NCI-H2171 treated with DMSO at 0.1 percent for 48 hours (cell line): ENCODE measurements at places on chromosomes 7 and 10.

DNA sequence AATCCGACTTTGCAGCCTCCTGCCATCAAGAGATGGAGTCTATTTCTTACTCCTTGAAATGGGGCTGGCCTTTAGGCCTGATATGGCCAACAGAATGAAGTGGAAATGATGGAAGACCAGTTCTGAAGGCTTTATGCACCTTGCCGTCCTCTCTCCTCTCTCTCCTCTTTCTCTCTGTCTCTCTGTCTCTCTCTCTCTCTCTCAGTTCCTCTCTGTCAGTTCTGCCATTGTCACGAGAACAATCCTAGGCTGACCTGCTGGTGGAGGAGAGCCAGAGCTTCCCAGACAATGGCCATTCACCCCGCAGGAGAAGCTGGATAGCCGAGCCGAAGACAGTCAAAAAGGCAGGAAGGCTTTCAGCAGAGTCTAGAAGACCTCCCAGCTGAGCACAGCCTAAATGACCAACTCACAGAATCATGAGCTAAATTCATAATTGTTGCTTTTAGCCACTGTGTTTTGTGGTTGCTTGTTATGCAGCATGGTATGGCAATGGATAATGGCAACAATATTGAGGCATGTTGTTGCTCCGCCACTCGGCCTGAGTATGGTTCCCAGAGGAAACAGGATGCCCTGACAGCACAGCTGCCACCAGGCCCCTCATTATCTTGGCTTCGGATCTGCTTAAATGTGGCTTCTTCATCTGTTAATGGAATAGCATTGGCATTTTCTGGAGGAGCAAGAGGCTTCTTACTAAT is 35.5 kb downstream of the FRMPD2 start:
- DNase-seq: peak; percentile 38

DNA sequence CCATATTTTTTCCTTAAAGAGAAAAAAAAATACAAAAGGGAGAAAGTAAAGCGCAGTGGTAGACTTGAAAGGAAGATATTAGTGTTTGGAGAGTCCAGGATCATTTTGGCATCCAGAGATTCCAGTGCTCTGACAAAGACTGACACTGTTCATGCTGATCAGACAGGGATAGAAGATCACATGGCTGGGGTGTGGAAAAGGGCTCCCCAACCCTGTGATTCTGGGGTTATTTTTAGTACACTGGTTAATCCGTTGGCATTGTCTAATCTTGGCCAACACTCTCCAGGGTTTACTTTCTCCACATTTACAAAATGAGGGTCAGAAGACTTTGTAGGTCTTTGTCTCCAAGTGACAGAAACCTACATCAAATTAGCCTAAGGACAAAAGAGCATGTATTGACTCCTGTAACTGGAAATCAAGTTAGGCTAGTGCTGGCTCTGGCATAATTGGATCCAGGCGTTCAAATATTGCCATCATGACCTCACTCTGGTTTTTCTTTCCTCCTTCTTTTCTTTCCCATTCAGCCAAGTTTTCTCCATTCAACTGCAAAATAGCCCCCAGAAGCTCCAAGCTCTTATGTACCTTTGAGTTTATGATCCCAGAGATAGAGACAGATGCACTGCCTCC is 181.6 kb downstream of the PHTF2 start:
- no peak for DNase-seq

DNA sequence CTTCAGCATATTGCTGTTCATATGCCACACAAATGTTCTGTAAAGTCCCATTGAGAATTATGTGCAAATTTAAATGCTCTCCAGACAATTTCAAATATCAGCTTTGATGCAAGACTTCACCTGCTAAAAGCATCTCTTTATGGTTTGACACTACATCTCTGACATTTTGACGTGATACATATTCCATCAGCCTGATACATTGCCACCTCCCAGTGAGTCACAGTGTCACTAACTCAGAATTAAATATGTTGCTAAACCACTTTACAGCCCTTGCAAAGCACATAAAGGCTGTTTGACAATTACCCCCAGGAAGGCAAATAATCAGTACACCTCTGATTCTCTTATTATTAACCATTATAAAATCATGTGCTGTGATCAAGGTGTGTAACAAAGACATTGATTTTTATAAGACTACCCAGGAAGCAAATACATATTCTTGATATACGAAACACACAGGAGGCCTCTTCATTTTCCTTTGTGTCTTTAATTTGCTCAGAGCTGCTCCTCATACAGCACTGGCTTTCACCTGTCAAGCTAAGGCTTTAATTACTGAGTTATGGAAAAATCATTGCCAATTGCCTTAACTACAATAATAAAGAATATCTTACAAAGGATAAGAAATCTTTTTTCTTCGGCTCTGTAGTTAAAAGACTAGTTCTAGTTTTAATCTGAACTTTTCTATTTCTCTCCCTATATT is 547.5 kb upstream of the C7orf33 start:
- peak; percentile 28 for DNase-seq

DNA sequence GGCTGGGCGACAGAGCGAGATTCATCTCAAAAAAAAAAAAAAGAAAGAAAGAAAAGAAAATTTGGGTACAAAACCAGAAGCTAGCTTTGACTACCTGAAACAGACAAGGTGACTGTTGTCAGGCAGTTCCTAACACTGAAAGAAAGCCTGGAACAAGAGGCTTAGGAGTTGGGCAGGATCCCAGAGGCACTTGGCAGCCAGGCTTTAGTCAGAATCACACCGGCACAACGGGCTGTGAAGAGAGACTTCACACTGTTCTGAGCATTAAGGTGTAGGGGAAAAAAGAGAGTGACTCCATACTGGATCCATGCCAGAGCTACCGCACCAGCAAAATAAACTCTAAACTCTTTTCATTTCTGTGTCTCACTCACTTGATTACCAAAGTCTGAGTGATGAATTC is 130.8 kb downstream of the ZNF467 start:
- DNase-seq: peak; percentile 20

DNA sequence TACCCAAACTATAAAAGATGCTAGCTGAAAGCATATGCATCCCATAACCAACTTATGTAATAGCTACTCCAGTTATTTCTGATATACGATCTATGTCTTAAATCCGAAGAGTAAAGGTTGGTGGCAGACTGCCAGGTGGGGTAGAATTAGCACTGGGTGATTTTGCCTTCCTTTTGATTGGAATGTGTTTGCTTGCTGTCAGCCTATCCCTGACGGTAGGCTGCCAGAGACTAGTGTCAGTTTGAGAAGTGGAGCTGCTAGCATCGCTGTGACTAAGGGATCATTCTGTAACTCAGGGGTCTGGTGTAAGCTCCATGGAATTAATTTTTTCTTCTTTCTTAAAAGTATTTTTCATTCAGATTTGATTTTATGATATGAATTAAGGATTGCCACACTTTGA is 9.5 kb upstream of the SEM1 start:
- DNase-seq: peak; percentile 86

GRCh38 chr7:152619027-152619739 is 56.8 kb downstream of the XRCC2 start:
- no peak for DNase-seq

DNA sequence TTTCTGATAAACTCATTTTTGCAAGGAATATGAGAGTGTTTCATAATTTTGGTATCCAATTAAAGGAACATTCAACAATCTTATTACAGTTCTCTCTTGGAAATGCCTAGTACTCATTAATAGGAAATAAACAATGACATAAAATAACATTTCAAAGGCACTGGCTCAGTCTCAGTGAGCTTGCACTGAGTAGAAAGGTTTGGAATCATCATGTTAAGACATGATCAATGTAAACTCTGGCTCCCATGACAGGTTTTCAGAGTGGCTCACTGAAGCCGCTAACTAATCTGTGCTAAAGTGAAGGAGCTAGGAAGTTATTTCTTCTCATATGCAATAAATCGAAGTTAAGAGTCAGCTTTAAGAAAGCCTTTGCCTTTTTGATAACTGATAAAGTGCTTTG is 203.3 kb upstream of the HGF start:
- DNase-seq: no peak

GRCh38 chr10:51057925-51058324 is 16.4 kb upstream of the PRKG1 start:
- no peak for DNase-seq

GRCh38 chr10:118809357-118810220 is 54.8 kb upstream of the CACUL1 start:
- no peak for DNase-seq

- DNase-seq: peak; percentile 4
Observed at GRCh38 chr7:25662841-25663800, 434.8 kb upstream of the NPVF start.

- DNase-seq: no peak
Observed at GRCh38 chr10:59376846-59377245, 14.5 kb upstream of the FAM13C start.

DNA sequence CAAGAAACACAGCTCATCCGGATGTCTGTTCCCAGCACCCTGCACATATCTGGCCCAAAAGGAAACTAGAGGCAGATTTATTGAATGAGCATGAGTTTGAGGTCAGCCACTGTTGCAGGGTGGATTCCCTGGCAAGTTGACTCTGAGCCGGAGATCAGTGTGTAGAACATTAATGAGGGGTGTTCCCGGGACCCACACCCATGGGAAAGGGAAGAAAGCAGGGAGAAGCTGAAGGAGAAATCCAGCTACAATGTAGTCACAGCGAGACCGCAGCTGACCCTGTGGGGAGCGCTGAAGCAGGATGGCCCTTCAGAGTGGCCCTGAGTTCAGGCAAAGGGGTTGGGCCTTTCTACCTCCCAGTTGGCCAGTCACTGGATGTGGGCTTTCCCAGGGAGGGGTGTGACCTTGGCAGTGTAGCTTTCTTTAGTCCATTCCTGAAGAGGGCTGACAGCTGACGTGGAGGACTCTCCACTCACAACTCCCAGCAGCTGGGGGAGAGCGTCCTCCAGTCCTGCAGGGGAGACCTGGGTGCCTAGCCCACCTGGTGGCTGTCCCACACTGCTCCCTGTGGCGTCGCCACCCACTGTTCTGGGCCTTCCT is 324.2 kb upstream of the ZMIZ1 start:
- DNase-seq: no peak

DNA sequence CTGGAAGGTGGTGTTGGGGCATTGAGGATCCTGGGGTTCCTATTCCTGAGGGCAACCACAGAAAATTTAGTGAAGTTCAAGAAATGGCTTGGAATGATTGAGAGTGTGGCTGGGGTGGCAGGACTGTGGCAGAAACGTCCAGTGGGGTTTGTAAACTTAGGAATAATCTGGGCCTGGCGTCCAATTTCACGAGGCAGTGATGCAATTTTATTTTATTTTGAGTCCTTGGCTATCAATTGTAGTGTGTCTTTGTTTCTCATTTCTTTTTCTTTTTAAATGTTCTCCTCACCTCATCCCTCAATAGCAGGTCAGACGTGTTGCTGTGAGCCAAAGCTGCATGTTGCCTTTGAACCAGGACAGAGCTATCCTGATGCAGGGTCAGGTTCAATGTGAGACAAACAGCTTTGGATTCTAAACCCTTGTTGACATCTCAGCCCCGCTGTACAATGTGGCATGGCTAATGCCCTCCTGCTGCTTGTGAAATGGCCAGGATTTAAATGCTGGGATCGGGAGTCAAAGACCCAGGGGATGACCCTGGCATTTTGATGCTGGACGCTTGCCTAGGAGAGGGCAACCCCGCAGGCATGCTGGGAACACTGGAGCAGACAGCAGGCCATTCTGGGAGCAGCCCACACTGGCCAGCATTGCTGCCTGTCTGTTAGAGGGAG is 64.8 kb downstream of the RBM20 start:
- no peak for DNase-seq

DNA sequence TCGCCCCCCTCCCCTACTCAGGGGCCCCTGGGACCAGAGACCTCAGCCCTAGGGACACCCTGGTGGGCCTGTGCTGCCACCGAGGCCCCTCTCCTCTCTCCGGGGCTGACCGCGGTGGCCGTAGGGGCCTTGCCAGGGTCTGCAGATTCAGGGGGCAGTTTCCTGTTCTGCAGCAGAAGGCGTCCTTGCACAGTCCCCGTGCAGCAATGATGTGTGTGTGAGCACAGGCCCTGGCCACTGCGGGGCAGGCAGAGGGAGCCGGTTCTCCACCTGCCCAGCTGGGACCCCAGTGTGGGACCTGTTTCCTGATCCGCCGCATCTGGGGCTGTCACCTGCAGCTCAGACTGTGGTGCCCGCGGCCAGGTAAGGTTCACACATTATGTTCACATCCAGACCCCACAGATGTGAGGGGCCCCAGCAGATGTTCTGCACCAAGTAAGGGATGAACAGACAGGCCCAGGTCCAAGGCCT is 60.7 kb upstream of the DNAJB6 start:
- no peak for DNase-seq

DNA sequence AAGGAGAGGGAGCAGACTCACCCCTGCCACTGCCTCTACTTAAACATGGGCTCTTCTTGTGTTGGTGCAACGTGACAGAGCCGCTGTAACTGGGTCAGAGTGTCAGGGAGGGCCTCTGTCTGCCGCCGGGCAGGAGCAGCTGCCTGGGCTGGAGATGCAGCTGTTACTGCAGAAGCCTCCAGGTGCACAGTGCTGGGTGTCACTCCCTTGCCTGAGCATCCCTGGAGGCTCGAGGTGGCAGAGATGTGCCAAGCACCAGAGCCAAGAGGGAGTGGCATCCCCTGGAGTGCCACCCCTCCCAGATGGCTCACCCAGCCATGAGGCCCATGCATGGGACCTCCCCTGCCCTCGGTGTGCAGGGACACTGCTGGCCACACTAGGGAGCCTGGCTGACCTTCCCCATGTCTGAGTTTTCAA is 145.7 kb downstream of the PRPF18 start:
- DNase-seq: peak; percentile 76
